ENCODE measurements at places on chromosomes 16 and 17. TPM values are rescaled to one million over a fixed set of nuclear protein-coding genes. Genes with fewer than 3 reads are reported as not detected.

DNA sequence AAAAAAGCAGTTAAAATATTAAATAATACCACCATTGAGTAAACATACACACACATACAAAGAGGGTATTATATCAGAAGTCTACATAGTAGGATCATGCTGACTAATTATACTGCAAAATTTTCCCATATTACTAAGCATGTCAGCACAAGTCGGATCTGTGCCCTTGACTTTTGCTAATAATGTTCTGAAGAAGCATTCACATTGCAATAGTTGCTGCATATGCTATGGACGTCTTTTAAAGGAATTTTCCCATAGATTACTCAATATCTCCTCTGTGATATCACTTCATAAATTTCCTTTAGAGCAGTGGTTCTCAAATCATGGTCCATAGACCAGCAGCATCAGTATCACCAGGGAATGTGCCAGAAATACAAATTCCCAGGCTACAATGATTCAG lies 110.9 kb upstream of the NUDT7 start:
- DNase-seq: no peak

The C16orf82 gene
- total RNA-seq: not detected

DNA sequence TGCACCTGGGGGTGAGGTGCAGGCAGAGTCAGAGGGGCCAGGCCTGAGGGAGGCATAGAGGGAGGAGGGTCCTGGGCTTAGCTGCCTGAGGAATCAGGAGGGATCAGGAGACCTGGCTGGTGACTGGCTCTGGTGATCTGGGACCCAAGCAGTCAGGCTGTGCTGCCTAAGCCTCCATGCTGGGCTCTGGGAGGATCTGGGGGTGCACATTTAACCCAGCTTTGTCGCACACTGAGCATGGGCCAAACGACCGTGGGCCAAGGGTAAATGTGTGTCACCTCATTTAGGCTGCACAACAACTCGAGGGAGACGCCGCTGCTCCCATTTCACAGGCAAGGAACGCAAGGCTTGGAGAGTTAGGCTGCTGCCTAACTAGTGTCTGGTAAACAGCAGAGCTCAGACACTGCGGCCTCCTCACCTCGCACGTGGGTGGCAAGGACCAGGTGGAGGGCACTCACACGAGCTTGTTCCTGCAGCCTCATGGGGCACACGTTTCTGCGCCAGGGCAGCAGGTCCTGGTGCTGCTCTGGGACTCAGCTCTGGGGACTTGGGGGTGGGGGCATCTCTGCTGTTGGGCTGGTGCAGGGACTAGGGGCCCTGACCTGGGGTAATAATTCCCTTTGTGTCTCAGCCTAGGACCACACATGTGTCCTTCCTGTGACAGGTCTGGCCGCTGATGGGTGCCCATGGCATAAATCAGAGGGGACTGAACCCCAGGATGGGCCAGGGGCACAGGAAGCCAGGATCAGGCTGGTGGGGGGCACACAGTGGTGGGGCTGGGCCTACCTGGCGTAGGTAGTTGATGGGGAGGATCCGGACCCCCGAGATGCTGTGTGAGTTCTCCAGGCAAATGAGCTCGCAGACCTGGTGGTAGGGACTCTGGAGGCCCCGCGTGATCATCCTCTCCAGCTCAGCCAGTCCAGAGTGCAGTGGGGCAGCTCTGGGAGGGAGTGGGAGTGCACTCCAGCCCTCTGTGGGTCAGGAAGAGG lies 18.7 kb downstream of the TMEM235 start:
- DNase-seq: no peak

DNA sequence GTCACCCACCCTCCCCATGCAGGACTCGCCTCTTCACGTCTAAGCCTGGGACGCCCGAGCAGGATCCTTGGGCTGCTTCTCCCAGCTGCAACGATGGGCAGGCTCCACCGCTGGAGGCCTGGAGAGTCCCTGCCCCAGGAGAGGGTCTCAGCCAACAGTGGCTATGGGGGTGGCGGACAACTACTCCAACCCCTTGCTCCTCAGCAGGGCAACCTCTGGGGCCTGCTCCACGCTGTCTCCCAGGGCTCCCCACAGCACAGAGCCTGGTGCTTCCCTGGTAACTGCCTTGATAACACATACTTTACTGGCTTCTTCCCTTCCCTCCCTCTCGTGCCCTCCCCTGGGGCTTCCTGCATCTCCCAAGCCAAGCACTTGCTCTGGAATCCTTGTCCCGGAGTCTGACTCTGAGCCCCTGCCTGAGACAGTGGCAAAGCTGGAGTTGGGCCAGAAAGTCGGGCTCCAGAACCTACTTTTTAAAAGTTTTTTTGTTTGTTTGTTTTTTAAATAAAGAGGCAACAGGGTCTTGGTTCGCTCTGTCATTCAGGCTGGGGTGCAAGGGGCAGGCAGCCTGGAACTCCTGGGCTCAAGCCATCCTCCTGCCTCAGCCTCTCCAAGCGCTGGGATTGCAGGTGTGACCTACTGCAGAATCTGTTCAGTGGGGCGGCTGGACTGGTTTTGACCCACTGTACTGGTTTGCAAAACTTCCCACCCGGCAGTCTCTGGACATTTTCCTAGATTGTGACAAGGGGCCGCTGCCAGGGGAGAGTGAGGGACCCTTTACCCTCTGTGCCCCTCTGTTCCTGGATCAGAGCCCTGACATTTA lies 99.4 kb downstream of the TNFRSF13B start:
- DNase-seq: no peak

The RHBDL3 gene
- 0.89 TPM for total RNA-seq

The GUCY2D gene
- not detected for total RNA-seq

DNA sequence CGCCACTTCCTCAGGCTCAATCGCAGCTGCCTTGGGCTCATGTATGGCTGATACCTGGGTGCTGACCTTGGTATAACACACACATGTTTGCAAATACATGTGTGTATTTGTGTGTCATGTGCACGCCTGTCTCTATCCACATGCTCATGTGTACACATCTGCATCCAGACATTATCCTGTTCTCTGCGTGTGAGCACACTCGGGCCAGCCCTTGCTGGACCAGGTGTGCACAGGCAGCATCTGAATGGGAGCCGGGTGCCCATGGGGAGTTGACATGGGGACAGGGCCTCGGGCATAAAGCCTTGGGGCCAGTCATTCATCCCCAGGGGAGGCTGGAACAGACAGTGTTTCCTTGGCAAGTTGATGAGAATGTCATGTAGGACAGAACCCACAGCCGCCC lies 29.1 kb upstream of the CRHR1 start:
- no peak for DNase-seq

- peak; percentile 92 for DNase-seq
These were observed at the start of gene RHBDF2 for GRCh38 chr17:76501018-76501826. TSS of gene RHBDF2 (minus strand) at chr17:76501423. CDS start at chr17:76481524, 19,899 bp downstream.

GRCh38 chr17:75652934-75653549 lies 13.9 kb downstream of the RECQL5 start:
- peak; percentile 31 for DNase-seq

GRCh38 chr17:47850692-47851573 lies at the start of gene SP6:
TSS of gene SP6 (minus strand) at chr17:47851163. CDS start at chr17:47848429, 2,734 bp downstream.
- no peak for DNase-seq

The DLX4 gene
- 6.1 TPM for total RNA-seq

Data from MG63 (cell line).